Stimulated activated CD8-positive, alpha-beta memory T cell treated with anti-CD3 and anti-CD28 coated beads, Interleukin-4, amount 100 ng/mL, for 4 hours (primary cell): ENCODE measurements at places on chromosomes 13 and 19.

DNA sequence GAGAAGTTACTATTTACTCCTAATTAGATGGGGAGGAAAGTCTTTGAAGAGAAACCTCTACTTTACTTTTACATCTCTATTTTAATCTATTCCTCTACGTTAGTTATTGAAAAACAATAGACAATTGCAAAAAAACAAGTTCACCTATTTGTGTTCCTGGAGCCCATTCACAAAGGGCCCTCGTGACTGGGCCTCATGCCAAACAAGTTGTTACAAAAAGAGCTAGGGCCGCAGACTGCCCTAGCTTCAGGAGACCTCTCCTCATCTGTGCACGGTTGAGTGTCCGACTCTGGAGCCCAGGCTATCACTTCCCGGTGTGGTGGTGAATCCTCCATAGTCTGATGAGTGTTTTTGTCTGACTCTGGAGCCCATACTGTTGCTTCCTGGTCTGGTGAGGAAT, 190.9 kb downstream of the ZNF486 start:
- DNase-seq = no peak

GRCh38 chr19:44553478-44554171, 24.1 kb upstream of the CEACAM20 start:
- DNase-seq = no peak

DNA sequence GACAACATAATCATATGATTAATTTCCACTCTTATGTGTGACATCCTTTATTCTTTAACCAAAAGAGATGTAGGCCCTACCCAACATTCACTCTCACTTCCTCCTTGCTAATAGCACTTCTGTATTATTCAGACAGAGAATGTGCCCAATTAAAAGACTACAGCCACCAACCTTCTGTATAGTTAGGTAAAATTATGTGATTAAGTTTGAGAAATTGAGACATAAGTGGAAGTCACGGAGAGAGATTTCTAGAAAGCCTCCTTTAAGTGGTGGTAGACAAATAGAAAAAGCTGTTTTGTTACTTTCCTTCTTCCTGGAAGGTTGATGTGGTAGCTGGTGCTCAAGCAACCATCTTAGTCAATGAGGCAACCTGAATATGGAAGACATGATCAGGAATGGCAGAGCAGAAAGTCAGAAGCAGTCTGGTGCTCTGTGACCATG, 14.8 kb downstream of the EPSTI1 start:
- no peak for DNase-seq

DNA sequence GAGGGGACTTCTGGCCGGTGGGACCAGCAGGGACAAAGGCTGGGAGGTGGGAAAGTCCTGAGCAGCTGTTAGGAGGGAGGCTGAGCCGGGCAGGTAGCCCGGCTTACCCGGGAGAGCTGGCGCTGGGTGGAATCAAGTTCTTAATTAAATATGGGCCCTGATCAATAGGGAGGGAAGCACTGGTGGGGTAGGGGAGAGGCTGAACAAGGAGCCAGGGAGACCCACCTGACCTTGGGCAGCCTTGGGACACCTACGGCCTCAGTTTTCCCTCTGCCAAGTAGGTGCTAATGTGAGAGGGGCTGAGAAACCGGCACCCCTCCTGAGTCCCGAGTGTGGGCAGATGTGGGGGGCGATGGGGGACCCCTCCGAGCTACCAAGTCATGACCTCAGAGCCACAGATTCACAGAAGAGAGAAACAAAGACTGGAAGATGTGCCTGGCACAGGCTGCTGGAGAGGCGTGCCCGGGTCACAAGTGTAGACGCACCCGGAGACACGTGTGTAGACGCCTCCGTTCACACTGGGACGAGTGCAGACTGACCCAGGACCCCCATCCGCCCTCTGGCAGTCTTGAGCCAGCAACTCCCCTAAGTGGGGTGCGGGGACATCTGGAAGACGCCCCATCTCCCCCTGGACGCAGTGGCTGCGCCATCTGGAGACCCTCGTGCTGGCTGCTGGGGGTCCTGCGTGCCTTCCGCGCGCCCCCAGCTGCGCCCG, 8.4 kb downstream of the ONECUT3 start:
- DNase-seq = no peak

DNA sequence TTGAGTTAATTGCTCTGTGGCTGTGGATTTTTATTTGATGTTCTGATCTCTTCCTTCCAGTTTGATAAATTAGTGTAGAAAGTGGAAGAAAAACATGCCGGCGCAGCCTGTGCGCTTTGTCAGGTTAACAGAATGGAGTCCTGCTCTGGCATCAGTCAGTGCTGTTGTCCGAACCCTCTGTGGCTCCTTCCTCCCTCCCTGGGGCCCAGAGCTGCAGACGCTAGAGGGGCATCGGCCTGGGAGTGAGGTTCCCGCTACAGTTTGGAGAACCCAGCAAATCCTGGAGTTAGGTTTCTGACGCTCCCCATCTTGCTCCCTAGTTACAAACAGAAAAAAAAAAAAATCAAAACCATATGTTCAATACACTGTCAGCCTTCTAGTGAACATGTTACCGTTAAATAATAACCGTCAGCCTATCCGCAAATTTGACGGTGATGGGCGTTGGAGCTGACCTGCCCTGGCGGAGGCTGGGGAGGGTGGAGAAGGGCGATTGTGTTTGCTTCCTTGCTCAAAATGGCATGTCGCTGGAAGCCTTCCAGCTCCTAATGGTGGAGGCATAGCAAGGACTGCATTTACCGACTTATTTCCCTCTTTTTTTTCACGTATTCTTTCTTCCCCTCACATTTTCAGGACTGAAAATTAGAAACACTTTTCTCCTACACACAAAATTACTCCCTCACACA, 13.6 kb downstream of the MBNL2 start:
- no peak for DNase-seq
